ENCODE measurements at places on chromosomes 1 and 21. TPM values are rescaled to one million over a fixed set of nuclear protein-coding genes. Genes with fewer than 3 reads are reported as not detected.

Gene PLA2G2C
- not detected for total RNA-seq

Gene SH3BGRL3
- 187 TPM for total RNA-seq

Gene MROH7
- total RNA-seq: not detected

Gene SPRR1A
- total RNA-seq: not detected

Gene CNR2
- 0.92 TPM for total RNA-seq

Gene TRIM46
- 1.1 TPM for total RNA-seq

Gene OLFM3
- not detected for total RNA-seq

Gene SGIP1
- not detected for total RNA-seq

Gene TEX38
- not detected for total RNA-seq

Gene GBP6
- total RNA-seq: 0.22 TPM

Gene C1orf185
- total RNA-seq: not detected

Gene OR2T11
- total RNA-seq: not detected

Gene CYYR1
- total RNA-seq: not detected

Gene AURKAIP1
- total RNA-seq: 58.4 TPM

Gene C1orf115
- 0.28 TPM for total RNA-seq

Gene FCRL6
- 5.6 TPM for total RNA-seq

Gene PEAR1
- not detected for total RNA-seq

Gene OR2M3
- total RNA-seq: not detected

Gene AQP10
- total RNA-seq: not detected

Gene S100A16
- not detected for total RNA-seq

Gene LRRC8D
- 14.2 TPM for total RNA-seq

Gene DENND2C
- total RNA-seq: 5.3 TPM

Gene HSPB7
- not detected for total RNA-seq

Gene KRTAP11-1
- not detected for total RNA-seq

Gene PRRC2C
- 416 TPM for total RNA-seq

Gene TSPAN2
- total RNA-seq: 0.72 TPM

Gene EXO1
- 2.4 TPM for total RNA-seq

Gene NBPF19
- total RNA-seq: 44.4 TPM

Gene NES
- total RNA-seq: not detected

Gene ESRRG
- not detected for total RNA-seq

Gene KCNA3
- 85.1 TPM for total RNA-seq

Gene AKIRIN1
- total RNA-seq: 123 TPM

Gene FAM3B
- not detected for total RNA-seq

Gene RAD54L
- 0.56 TPM for total RNA-seq

Gene AMY2B
- total RNA-seq: 27.0 TPM

Gene CTSK
- 10.8 TPM for total RNA-seq

Gene GJC2
- 5.9 TPM for total RNA-seq

Gene KCNA2
- 0.46 TPM for total RNA-seq

Gene AK5
- 17.9 TPM for total RNA-seq

Gene FAM72A
- not detected for total RNA-seq

Gene CACNA1S
- not detected for total RNA-seq

Gene SLC22A15
- total RNA-seq: 0.16 TPM

Gene TFF3
- not detected for total RNA-seq

Gene TMEM61
- not detected for total RNA-seq

Gene OR2L13
- not detected for total RNA-seq

Gene LENEP
- not detected for total RNA-seq

Gene BLACAT1
- total RNA-seq: not detected

Gene LCE3D
- not detected for total RNA-seq

Gene FNBP1L
- 0.35 TPM for total RNA-seq

Gene PLPPR5
- not detected for total RNA-seq

Gene CA6
- 1.6 TPM for total RNA-seq

Gene NOTCH2
- 28.8 TPM for total RNA-seq

Gene PRRX1
- not detected for total RNA-seq

Gene SAMD13
- total RNA-seq: not detected

Gene C8B
- not detected for total RNA-seq

Gene AMY2A
- total RNA-seq: not detected

Gene LCE2C
- not detected for total RNA-seq
